ENCODE measurements at places on chromosomes 7 and 10.

DNA sequence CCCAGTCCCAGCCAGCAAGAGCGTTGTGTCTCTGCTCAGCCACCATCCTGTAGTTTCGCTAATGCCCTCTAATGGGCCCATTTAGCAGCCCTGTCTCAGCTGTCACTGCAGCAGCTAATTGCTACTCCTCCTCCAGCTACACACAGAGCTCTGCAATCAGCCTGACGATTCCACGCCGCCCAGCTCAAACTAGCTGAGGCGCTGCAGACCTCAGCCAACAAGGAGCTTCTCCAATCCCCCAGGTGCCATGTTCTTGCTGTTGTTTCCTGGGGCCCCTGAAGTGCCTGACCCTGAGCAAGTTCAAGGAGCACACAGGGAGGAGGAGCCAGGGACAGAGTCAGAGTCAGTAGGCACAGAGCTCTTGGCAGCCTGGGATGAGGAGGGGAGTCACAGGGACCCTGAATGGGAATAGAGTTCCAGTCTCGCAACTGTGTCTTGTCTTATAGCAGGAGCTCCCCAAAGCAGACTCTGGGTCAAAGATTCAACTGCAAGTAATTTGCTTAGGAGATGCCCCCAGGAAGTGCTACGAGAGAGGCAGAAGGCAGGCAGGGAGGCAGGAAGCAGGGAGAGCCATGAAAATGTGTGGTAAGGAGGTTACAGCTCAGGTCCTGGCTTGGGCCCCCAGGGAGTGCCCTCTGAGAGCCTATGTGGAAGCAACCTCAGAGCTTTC lies 135.8 kb upstream of the UNC5B start:
- DNase-seq, result no peak

DNA sequence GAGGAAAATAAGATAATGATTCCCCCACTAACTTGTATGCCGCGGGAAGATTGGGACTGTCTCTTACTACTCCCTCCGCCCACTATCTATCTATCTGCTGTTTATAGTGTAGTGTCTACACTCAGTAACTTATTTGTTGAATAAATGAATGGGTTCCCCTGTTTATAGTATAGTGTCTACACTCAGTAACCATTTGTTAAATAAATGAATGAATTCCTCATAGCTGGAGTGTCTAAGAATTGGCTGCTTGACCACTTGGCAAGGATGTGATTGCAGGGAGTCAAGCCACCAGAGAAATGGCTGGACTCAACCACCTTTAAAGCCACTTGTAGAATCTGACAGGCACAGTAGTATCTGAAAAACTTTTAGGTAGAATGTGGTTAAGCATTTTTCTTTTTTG lies 147.1 kb downstream of the TRIL start:
- DNase-seq, result no peak

DNA sequence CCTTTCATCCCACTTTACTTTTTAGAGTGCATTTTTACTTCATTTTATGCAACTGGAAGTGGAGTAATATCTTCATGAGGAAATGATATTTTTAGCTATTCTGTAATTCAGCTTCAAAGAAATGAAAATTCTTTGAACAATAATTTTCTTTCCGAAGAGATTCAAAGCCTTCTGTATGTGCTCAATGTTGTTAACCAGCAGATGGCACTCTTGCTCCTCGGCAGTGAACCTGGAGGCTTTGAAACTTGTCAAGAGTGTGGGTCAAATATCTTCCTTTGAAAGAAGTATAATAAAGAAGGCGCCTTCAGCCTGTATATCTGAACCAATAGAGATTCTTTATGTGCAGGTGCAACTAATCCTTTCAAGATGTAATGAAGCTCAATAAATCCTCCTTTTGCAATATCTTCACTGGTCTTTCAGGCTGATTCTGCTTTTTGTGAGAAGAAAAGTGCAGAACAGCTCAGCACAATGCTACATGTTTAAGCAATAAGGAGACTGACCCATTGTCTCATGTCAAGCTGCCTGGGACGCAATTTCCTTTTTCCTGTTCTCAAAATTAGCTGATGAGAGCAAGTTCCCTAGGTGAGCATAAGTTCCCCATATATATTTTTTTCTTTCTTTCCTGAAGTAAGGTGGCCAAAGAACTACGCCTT lies 258.4 kb downstream of the SEMA3A start:
- peak; percentile 49 for DNase-seq

DNA sequence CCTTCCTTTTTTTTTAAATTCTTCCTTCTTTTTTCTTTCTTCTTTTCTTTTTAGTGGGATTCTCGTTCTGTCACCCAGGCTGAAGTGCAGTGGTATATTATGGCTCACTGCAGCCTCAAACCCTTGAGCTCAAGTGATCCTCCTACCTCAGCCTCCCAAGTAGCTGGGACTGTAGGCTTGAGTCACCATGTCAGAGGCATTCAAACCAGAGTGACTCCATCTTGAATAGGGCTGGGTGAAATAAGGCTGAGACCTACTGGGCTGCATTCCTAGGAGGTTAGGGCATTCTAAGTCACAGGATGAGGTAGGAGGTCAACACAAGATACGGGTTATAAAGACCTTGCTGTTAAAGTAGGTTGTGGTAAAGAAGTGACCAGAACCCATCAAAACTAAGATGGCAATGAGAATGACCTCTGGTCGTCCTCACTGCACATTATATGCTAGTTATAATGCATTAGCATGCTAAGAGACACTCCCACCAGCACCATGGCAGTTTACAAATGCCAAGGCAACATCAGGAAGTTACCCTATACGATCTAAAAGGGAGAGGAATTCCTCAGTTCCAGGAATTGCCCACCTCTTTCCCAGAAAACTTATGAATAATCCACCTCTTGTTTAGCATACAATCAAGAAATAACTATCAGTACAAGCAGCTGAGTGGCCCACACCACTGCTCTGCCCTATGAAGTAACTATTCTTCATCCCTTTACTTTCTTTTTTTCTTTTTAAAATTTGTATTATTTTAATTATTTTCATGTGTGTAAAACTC lies 99.0 kb upstream of the ITGB1 start:
- no peak for DNase-seq

DNA sequence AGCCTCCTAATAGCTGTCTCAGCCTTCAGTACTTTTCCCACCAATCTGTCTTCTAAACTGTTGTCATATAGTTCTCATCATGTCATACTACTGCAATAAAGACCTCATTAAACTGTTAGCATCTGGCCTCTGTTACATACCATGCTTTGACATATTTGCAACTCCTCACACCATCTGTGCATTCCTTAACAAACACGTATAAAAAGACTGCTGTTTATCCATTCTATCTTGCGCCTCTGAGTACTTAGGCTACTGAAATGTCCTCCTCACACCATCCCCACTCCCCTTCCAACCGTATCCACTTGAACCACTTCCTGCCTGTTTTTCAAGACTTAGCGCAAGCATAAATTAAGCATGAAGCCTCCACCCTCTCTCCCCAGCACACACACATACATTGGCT lies 41.6 kb downstream of the SLC16A9 start:
- DNase-seq, result no peak

DNA sequence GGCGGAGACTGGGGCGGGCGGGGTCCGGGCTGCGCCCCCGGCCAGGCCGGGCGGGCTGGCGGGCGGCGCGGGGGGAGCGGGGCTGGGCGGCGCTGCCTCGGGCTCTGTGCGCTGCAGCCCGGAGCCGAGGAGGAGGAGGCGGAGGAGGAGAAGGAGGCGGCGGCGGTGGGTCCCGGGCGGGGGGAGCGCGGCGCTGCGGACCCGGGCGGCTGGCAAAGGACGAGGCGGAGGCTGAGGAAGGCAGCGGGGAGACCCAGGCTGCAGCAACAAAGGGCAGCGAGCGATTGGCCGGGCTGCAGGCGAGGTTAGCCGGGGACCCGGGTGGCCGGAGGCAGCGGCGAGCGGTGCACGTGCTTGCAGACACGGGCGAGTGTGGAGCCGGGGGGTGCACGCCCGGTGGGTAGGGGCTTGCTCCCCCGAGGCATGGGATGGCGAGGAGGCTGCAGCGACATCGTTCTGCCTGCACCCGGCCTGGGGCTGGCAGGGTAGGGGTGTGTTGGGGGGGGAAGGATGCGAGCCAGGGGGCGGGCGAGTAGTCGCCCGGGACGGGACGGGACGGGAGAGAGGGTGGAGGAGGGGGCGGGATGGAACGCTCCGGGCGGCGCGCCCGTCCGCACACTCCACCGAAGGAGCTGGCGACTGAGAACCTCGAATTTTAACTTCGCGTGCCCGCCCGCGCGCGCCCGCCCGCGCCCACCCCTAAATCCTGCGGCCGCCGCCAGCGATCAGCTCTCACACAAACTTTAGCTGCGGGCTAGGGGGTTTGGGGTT lies 844 bp upstream of the KAT6B start:
- DNase-seq, result peak; percentile 23

DNA sequence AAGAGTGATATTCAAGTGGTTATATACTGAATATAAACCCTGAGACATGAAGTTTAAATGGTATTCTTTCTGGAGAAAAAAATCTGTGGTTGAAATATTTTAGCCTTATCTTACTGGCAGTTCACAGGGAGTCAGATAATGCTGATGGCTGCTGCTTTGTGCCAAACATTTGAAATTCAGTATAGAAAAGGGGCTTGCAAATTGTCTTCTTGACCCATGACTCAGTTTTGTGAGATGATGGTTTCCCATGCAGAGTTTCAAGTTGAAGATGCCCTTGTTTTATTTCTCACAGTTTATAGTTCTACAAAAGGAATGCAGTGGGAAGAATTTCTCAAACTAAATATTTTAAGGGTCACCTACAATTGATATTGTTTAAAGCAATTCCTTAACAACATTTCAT lies 251.1 kb upstream of the MEOX2 start:
- DNase-seq, result no peak

DNA sequence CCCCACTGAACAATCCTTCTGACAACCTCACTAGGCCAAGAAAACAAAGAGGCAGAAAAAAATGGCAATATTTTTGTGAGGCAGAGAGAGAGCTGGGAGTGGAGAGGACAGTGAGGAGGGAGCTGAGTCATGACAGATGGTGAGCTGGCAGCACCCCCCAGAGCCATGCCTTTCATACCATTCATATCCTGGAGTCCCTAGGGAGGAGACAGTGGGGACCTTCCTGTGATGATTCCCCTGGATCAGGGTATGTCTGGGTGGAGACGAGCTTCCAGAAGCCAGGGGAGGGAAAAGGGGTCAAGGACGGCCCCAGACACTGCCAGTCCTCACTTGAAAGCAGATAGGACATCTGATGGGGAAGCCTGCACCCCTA lies 160.5 kb downstream of the ADAM12 start:
- DNase-seq, result peak; percentile 76

- DNase-seq, result no peak
Measured at GRCh38 chr10:35184527-35185171, 58.0 kb downstream of the CREM start.

DNA sequence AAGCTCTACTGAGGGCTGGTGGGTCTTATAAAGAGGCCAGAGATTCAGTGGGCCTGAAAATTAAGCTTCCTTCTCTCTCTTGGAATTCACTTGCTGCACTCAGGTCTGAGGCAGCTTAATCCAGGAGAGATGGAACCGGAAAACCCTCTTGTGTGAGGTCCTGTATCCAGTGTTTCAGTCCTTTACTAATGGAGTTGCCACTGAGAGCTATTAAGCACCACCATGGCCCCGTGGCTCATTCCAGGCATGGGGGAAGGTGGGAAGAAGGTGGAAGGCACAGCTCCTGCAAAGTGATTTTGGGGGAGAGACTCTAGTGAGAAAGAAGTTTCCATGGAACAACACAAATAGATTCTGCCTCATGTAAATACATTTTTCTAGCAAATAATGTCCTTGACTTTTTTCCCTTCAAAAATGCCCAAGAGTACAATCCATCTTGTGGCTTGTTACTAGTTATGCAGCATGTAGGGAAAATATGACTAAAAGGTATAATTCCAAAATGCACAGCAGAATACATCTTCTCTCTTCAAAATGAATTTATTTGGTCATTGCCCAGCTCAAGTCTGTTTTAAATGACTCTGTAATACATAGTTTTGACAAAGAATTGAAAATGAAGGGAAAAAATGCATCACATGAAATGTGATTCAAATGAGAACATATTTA lies 46.7 kb upstream of the FOXI2 start:
- no peak for DNase-seq

GRCh38 chr7:148962440-148962822 lies 65.9 kb downstream of the PDIA4 start:
- no peak for DNase-seq

DNA sequence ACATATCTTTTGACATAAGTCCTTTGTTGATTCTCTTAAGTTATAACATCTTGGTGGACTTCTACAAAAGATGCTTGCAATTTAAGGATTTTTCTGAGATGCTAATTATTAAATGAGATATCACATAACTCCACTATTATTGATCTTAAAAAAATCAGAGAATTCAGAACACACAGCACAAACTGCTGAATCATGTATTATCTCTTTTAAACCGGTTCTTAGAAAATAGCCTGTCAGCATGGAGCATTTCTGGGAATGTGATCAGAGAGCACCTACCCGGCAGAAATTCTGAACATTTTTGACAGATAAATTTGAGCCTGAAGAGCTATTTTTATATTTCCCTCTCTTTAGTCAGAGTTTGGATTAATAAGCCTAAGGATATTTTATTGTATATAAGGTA lies 50.2 kb upstream of the PCLO start:
- DNase-seq, result no peak

- peak; percentile 68 for DNase-seq
Measured at GRCh38 chr10:17009212-17009700, 120.4 kb downstream of the CUBN start.

DNA sequence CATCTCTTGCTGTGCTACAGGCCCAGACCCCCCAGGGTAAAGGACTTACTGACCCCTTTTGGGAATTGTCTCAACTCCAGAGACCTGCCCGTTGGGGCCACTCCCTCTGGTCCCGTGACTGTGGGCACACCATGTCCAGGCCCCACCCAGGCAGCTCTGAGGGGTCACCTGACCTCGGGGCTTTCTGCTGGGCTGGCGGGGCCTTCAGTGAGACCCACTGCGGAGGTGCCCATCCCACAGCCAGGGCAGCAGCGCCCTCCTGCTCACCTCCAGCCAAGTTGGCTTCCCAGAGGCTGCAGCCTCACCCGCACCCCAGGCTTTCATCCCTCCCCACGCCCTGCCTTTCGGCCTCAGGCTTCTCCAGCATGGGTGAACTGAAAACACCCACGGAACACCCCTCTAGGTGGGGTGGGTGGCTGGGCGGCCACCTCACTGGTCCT lies 147.2 kb downstream of the DNAJB6 start:
- no peak for DNase-seq

DNA sequence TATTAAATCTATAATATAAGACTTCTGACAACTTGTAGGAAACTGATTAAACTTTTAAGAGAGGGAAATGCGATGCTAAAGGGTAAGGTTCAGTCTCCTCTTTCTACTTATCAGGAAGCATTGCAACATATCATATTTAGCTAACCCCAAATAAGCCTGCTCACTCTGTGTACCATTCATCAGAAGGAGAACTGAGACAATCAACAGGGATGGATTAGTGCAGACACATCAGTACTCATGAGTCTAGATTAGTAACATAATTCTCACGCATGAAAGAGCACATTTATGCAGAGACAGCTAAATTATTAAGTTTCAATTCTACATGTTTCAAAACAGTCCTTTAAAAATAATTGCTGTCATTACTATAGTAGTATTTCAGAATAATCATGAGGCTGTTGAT lies 354.2 kb upstream of the ZWINT start:
- no peak for DNase-seq

DNA sequence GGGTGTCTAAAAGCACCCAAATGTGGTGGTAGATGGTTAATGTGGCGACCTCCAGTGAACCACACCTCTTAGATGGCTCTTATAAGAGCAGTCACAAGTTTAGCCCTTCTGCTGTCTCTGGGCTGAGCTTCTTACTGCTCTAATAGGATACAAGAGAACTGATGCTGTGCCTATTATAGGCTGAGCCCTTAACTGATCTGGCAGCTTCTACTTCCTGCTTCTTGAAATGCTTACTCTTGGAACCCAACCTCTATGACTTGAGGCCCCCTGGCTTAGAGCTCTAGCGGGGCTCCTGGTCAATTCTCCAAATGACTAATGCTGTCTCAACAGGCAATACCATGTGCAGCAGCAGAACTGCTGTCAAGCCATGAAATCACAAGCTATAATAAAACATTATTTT lies 35.0 kb upstream of the LSM8 start:
- DNase-seq, result no peak

Data from AG08395 (cell line).